Stimulated activated CD4-positive, alpha-beta T cell treated with anti-CD3 and anti-CD28 coated beads, Interleukin-1b, Interleukin-23, amount 100 ng/mL, for 24 hours (primary cell): ENCODE measurements at places on chromosomes 16 and 17.

- DNase-seq, result peak; percentile 45
These were observed 558 bp downstream of the SOX15 start for GRCh38 chr17:7589204-7589868.

DNA sequence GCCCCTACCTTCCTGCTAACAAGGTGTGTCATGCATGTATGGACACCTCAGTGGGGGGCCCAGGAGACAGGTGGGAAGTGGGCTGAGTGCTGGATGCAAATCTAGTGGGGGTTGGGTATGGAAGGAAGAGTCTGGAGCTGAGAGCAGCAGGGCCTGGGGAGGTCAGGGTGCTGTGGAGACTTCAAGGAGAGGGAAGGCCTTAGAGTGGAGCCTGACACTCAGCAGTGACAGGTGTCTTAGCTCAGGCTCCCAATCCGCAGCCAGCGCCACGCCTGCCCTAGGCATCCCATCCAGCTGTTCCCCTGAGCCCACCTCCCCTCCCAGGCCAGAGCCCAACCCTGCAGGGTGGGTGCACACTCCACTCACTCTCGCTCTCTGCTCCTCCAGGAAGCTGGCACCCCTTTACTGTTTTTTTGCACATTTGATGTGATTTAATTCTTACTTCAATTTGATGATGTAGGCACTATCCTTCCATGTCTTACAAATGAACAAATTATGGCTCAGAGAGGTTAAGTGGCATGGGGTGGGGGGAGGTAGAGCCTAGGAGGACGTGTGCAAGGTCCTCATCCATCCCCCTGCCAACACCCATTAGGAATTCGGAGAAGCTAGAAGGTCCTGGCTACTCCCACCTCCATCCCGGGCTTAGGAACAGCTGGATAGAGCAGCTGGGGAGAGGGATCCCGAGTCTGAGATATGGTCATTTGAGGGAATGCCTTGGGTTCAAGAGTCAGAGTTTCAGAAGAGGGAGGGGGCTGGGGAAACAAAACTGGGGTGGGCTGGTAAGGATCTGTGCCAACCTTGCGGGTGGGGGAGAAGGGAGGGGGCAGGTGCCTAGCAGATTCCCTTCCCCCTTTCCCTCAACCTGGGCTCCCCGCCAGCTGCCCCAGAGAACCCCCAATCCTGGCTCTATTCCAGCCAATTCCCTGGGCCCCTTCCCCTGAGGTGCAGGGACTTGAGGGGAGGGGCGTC is 2.1 kb downstream of the FAM171A2 start:
- no peak for DNase-seq

- no peak for DNase-seq
These were observed 5.4 kb downstream of the EDC4 start for GRCh38 chr16:67878232-67878631.

DNA sequence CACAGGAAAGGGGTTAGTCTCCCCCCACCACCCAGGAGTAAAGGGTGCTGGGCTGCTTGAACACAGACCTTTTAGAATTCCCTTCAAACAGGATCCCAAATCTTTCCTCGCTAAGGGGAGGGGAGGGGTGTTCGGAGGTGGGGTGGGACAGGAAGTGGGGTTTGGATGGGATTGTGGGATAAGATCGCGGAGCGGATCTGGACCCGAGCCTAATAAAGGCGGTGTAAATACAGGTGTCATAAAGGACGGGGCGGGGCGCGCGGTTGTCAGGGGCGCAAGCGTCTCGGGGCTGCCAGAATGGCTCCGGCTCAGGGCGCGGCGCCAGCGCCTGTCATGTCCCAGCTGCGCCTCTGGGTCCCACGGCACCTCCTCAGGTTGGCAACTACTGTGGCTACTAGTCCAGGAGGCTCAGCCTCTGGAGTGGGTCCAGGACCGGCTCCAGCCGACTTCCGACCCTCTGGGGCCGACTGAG is 59.8 kb upstream of the FBXO47 start:
- DNase-seq, result no peak

- no peak for DNase-seq
These were observed 379.6 kb upstream of the PSMD7 start for GRCh38 chr16:73916829-73917594.
